ENCODE measurements at places on chromosomes 6 and 20.
A peak's percentile ranks its signal among the peaks of the same experiment; 100 is the strongest.

- DNase-seq = no peak
Measured at GRCh38 chr6:11795403-11795802, 16.8 kb upstream of the ADTRP start.

DNA sequence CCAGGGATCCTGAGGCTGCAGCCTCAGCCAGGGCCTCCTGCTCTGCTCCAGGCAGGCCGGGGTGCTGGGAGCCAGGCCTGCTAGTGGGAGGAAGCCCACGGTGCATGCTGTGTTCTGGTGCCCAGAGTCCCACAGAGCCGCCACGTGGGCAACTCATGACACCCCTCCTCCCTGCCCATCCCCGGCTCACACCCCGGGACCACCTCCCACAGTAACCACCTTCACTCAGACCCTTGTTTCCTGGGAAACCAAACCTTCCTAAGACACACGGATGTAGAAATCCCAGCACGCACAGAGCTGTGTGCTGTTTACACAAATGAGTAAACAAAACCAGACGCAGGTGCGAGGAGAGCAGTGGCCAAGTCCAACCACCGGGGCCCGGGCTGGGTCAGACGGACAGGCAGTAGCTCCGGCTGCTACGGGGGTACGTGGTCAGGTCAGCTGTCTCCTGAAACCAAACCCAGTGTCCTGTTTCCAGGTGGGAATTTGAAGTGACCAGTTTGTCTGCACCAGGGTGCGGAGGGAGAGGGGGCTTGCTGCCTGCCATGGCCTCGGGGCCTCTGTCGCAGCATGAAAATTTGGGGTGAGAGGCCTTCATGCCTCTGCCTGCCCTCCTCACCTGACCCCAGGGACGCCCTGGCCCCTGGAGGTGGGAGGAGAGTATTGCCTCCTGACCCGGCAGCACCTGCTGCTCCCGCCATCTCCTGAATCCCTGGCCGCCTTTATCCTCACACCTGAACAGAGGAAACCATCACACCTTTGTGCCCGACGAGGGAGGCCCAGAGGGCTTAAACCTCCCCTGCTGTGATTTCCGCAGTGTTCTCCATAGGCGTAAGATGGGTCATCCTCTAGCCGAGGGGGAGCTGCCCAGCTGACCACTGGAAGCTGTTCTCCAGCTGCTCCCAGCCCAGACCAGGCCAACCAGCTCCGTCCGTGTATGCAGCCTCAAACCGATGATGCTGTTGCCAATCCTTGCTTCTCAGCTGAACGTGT lies 52.0 kb upstream of the SMOC2 start:
- peak; percentile 76 for DNase-seq

GRCh38 chr6:33259032-33259431 lies 12.6 kb downstream of the VPS52 start:
- DNase-seq = no peak

GRCh38 chr20:8055096-8055495 lies 35.5 kb upstream of the TMX4 start:
- DNase-seq = no peak

DNA sequence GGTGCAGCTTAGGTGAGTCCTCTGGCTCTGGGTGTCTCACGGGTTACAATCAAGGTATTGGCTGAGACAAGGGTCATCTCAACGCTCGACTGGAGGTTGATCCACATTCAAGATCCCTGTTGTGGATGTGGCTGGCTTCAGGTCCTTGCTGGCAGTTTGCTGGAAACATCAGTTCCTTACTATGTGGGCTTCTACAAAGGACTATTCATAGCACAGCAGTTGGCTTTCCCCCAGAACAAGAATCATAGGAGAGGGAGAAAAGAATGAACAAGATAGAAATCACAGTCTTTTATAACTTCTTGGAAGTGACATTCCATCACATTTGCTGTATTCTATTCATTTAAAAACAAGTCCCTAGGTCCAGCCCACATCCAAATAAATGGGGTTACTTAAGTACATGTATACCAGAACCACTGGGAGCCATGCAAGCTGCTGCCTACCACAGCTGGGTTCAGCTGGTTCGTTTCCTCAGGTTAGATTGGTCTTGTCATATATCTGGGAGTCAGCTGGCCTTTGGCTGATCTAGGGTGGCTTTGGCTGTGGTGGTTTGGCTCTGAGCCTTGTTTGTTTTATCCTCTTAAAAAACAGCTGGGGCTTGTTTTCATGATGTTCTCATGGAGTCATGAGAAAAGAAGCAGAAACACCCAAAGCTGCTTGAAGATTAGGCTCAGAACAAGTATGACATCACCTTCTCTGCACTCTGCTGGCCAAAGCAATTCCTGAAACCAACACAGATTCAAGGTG lies 433.2 kb upstream of the SPTLC3 start:
- DNase-seq = peak; percentile 42

DNA sequence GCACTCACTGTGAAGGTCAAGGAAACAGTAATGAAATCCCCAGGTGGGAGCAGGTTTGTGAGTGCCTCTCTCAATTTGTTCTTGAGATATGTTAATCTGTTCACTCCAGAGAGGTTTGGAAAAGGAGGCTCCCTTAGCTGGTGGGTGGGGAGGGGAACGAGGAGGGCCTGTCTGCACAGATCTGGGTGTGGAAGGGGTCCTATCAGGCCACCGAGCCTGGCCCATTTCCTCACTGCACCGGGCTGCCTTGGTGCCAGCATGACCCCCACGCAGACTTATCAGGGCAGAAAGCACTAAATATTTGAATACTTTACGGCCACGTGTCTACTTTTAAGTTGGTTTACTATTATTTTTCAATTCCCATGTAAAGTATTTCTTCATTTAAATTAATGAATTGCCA lies 8.3 kb downstream of the AGPAT4 start:
- DNase-seq = no peak

DNA sequence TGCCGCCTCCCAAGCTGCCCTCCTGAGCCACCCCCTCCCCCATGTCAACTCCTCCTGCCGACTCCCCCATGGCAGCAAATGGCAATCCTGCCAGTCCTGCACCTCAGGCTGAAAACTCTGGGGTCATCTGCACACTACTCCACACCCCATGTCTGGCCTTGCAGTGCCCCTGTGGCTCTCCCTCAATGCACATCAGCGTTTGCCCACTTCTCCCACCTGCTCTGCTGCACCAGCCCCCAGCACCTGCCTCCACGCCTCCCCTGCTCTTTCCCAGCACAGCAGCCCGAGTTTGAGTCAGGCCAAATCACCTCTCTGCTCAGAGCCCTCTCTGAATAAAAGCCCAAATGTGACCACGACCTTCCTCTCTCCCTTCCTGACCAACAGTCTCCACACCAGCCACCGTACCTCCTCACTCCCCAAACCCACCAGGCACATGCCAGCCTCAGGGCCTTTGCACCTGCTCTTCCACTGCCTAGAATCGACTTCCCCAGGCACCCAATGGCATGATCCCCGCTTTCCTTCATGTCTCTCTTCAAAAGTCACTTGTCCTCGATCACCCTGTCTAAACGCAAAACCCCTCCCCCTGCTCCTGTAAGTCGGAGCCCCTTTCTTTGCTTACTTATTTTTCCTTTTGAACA lies 4.3 kb downstream of the PXDC1 start:
- DNase-seq = no peak

DNA sequence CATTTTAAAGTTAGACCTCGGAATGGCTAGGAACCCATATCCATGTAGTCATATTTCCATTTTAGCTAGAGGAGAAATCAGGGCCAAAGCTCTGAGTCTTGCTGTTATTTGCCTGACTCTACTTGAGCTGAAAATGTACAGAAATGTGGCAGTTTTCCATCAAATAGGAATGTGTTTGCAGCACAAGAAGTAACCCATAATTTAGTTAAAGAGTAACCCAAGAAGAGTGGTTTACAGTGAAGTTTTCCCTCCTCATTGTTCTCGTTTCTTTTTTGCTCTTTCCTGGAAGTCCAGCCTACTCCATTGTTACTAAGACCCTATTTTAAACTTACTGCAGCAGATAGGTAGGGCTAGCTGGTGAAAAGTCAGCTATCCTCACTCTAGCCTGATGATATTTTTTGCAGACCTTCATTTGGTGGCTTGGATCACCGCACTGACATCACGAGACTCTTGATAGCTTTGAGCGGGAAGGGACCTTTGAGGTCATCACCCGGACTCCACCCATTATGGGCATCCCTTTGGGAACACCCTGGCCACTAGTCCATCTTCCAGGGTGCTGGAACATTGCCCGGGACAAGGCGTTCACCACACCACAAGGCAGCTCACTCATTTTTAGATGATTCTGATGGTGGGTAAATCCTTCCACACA lies 28.0 kb upstream of the ADGRF5 start:
- no peak for DNase-seq

GRCh38 chr6:41693281-41694240 lies 41.8 kb downstream of the TFEB start:
- DNase-seq = peak; percentile 24

GRCh38 chr6:31580438-31580740 lies 1.8 kb downstream of the LTB start:
- no peak for DNase-seq

- no peak for DNase-seq
Measured at GRCh38 chr6:1042583-1043457, 269.1 kb upstream of the FOXQ1 start.

DNA sequence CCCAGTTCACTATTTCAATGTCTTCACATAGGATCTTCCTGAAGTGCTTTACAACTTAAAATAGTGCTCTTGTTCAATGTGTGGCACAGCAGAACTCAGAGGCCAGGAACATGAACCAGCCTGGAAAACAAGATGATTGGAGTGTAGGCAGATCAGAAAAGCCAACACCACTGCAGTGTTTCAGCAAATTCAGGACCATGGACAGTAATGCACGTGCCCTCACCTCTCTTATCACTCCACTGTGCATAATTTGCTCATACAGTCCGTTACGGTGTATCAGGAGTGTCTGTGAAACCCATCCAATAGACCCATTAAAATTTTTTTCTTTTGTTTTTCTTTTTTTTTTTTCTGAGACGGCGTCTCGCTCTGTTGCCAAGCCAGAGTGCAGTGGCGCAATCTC lies 27.6 kb upstream of the HACE1 start:
- DNase-seq = no peak

Data from NCI-H69 (cell line).